Endothelial cell (in vitro differentiated cells): ENCODE measurements at places on chromosomes 3 and 15. TPM values are rescaled to one million over a fixed set of nuclear protein-coding genes. Genes with fewer than 3 reads are reported as not detected.

- DNase-seq, result no peak
Observed at GRCh38 chr3:131802029-131802428, 232.8 kb downstream of the CPNE4 start.

GRCh38 chr3:36312351-36312750 is 68.0 kb upstream of the STAC start:
- no peak for DNase-seq

DNA sequence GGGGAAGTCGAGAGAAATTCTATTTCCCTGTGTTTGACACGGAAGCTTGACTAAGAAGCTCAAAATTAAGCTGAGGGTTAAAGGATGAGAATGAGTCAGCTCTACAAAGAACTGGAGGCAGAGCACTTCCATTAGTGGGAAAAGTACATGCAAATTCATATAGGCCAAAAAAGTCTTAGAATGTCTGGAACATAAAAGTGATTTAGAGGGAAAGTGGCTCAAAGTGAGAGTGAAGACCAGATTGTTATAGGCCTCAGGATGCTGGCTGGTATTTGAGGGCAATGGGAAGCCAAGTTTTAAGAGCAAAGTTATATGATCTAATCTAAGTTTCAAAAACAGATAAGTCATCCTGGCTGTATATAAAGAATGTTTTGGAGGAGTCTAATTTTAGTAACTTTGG is 857.3 kb downstream of the NAALADL2 start:
- DNase-seq, result no peak

GRCh38 chr3:149245738-149246451 is 24.3 kb upstream of the CP start:
- no peak for DNase-seq

DNA sequence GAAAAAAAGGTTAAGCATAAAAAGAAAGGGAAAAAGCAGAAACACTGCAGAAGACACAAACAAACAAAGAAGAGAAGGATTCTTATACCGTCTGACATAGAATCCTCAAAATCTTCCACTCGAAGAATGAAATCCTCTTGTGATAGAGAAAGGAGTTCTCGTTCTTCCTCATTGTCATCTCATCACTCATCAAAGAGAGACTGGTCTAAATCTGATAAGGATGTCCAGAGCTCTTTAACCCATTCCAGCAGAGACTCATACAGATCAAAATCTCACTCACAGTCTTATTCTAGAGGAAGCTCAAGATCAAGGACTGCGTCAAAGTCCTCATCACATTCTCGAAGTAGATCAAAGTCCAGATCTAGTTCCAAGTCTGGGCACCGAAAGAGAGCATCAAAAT is 16.5 kb upstream of the ZBTB47 start:
- no peak for DNase-seq

MAN2C1 gene
- total RNA-seq, result 237 TPM

DNA sequence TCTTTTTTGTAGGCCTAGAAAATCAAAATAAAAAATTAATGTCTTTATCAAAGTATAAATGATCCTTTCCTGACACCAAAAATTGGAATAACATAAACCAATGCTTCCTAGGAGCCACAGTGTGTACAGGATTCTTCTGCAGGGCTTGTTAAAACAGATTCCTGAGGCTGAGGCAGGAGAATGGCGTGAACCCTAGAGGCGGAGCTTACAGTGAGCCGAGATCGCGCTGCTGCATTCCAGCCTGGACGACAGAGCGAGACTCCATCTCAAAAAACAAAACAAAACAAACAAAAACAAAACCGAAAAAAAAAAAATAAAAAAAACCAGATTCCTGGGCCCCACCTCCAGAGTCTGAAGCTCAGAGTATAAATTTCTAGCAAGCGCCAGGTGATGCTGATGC is 78.0 kb downstream of the PEX5L start:
- no peak for DNase-seq

DNA sequence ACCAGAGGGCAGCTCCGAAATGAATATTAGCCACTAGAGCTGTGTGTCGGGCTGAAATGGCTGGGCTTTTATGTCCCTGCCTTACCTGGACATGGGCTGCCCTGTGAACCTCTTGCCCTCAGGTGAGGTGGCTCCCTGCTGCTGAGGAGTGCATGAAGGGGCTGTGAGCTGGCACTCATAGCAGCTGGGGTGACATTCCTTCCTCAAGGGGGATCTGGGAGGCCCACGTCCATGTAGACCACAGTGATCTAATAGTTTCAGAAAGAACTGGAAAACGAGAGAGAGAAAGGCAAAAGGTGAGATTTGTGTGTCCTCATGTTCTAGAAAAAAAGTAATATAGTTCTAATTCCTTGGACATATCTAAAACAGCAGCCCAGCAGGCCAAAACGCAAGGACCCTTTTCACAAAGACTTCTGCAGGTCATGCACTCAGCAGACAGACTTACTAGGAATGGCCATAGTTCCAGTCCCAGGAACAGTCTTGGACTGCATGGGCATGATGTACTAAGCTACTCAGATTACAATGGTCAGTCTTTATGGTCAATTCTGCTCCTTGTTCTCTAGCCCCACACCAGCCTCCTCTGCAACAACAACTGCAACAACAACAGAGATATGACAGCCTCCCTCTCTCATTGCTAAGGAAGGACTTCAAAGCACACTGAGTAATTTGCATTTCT is 10.8 kb upstream of the SLC24A5 start:
- DNase-seq, result no peak

SLC9C1 gene
- 0.13 TPM for total RNA-seq
